ENCODE measurements at places on chromosomes 6 and 20. TPM values are rescaled to one million over a fixed set of nuclear protein-coding genes. Genes with fewer than 3 reads are reported as not detected.
A peak's percentile ranks its signal among the peaks of the same experiment; 100 is the strongest.

- no peaks in the 10 kb centered on the region for H3K4me1 ChIP-seq
- H3K27ac ChIP-seq = no peak overlapping the region
- H3K27me3 ChIP-seq = no peaks in the 10 kb centered on the region
- peak; percentile 37 for DNase-seq
- no peaks in the 10 kb centered on the region for H3K36me3 ChIP-seq
- H3K4me3 ChIP-seq = no peak overlapping the region
Measured at GRCh38 chr6:96089173-96089572, 73.4 kb downstream of the FUT9 start.

- peak within 1 kb of the TSS; percentile 64 for H3K4me3 ChIP-seq
- H3K27me3 ChIP-seq = peaks cover 9% of the 10 kb centered on the region
- no peaks in the 10 kb centered on the region for H3K4me1 ChIP-seq
Measured at GRCh38 chr6:144008120-144008811, at the start of gene PLAGL1. TSS of gene PLAGL1 (minus strand) at chr6:144008259. CDS start at chr6:143948136, 60,123 bp downstream.

DNA sequence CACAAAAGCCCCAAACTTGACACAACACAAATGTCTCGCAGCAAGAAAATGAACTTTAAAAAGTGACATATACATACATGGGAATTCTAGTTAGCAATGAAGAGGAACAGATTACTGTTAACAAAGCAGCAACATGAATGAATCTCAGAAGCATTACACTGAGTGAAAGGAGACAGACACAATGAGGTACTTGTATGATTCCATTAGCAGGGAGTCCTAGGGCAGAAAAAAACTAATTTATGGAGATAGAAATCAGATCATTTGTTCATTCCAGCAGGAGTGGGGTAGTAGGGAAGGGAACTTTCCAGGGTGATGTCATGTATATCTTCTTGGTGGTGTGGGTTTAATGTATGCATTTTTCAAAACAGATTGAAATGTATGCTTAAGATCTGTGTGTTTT is 524.4 kb downstream of the KIF16B start:
- no peaks in the 10 kb centered on the region for H3K27me3 ChIP-seq
- no peak overlapping the region for H3K27ac ChIP-seq
- no peaks in the 10 kb centered on the region for H3K4me1 ChIP-seq
- no peak overlapping the region for H3K4me3 ChIP-seq
- no peak for DNase-seq

DNA sequence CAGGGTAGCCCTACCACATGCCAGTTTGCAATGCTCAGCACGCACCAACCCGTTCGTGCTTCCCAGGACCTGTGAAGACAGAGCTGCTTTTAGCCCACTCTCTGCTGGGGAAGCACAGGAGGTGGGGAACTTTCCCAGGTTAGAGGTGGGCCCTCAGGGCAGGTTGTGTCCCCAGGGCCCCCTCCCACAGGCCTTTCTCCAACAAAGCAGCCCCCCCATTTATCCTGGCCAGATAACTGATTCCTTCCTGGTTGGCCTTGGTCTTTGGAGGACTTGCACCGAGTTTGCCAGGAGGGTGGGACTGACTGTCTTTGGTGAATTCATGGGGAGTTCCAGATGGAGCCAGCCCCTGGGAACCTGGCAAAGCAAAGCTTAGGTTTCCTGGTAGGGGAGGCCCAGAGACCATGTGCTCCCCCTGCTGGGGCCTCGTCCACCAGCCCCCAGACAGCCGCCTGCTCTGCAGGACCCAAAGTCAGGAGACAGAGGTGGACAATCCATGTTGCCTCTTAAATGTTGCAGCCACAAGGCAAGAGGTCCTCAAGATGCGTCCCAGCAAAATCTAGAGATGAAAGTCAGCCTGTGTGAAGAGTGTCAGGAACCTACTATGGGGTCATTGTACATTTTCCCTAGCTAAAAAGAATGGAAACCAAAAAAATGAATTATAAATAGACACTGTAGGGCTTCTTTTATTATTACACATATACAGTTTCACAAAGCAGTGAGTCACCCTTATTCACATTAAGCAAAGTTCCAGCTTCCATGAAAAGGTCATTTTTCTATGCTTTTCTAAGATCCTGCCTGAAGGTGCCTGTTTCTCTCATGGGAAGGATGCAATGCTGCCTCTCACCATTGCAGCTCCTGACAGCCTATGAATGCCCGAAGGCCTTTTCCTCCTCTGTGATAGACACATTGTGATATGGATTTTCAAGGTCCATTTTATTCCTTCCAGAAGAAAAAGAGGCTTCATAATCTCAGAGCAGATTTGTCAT is 497.8 kb downstream of the PREX1 start:
- H3K36me3 ChIP-seq = no peaks in the 10 kb centered on the region
- H3K4me3 ChIP-seq = no peak overlapping the region
- no peaks in the 10 kb centered on the region for H3K4me1 ChIP-seq
- H3K27me3 ChIP-seq = no peaks in the 10 kb centered on the region
- DNase-seq = peak; percentile 36
- H3K27ac ChIP-seq = no peak overlapping the region

DNA sequence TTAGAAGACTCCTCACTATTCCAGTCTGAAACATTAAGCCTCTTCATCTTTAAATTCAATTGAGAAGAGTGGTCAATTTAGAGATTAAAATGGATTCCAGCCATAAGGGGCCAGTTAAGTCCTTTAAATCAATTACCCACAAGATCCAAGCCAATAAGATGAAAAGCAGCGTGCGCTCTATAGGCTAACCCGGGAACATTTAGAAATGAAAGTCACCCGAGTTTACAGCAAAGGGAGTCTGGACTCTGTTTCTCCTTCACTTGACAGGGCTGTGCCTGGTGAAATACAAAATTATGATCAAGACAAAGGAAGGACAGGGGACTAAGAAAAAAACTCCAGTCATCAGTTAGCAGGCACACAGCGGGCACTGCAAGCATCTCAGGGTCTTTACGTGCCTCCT is 393.7 kb downstream of the QKI start:
- H3K27ac ChIP-seq = no peak overlapping the region
- DNase-seq = no peak
- H3K4me1 ChIP-seq = no peaks in the 10 kb centered on the region
- H3K4me3 ChIP-seq = no peak overlapping the region

- peaks cover 14% of the 10 kb centered on the region for H3K4me1 ChIP-seq
- H3K27ac ChIP-seq = peak overlapping the region; percentile 86
- H3K4me3 ChIP-seq = peak overlapping the region; percentile 42
- peak; percentile 53 for DNase-seq
Measured at GRCh38 chr6:89079511-89080234, 878 bp upstream of the PNRC1 start.

DNA sequence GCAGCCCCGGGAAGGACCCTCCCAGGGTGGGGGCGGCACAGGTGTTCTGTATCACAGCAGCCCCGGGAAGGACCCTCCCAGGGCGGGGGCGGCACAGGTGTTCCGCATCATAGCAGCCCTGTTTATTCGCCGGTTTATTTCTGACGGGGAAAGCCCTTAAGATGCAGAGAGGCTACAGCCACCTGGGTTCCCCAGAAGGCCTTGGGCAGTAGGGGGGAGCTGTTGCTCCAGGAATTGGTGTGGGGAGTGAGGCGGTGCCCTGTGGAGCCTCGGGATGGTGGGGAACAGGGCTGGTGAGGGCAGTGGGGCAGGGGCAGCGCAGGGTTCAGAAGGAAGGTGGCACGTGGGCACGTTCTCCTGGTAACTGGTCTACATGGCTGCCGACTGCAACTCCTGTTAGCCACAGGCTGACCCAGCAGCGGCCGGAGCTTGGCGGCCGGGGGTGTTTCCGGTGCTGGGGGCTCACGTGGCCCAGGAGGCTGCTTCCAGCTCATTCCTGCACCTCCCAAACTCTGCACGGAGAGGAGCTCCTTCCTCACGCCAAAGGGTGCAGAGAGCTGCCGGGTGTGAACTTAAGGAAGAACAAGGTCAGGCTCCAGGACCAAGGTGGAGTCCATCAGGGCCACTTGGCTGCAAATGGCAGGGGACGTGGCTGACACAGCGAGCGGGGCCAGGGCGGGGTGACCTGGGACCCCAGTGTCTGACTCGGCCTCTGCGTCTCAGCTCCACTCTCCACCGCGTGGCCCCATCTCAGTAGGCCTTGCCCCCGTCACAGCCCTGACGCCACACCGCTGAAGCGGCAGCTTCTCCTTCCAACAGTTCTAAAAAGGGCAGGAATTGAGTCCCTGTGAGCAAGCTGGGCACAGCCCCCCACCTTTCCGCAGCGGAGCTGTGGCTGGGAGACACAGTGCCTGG is 13.2 kb downstream of the SLCO4A1 start:
- H3K4me1 ChIP-seq = peaks cover 15% of the 10 kb centered on the region
- H3K27me3 ChIP-seq = no peaks in the 10 kb centered on the region
- no peaks in the 10 kb centered on the region for H3K36me3 ChIP-seq
- H3K4me3 ChIP-seq = no peak overlapping the region

DNA sequence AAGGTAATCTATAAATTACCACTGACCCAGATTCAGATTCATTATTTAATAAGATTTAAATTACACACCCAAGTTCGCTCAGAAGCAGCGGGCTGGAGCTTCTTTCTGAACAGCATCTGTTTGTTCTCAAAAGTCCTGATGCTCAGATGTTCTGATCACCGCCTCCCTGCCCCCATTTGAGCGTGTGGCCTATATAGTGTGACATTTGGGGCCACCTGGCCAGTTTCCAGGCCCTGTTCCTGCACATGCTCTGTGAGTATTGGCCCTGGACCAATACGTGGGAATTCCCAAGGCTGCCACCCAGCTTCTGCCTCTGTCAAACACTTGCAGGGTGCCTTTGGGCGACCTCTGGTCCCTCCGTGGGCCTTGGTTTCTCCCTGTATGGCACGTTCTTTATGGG is 228.8 kb downstream of the TFAP2C start:
- H3K27ac ChIP-seq = no peak overlapping the region
- no peak for DNase-seq

DNA sequence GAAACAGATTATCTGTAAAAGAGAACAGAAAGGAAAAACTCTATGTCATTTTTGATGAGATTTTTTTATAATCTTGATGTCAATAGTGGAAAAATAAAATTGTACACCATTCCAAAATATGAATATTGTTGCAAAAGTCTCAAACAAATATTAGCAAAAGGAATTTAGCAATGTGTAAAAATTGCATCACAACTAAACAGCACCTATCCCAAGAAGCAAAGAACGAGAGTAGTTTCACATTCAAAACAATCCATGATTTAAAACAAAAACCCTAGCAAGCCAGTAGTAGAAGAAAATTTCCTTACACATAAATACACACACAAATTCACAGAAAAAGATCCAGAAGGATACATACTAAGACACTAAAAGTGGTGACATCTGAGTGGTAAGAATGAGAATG is 38.4 kb downstream of the LCA5 start:
- no peak overlapping the region for H3K4me3 ChIP-seq
- no peaks in the 10 kb centered on the region for H3K27me3 ChIP-seq
- no peaks in the 10 kb centered on the region for H3K36me3 ChIP-seq
- DNase-seq = no peak

The GSTA2 gene
- total RNA-seq = not detected

DNA sequence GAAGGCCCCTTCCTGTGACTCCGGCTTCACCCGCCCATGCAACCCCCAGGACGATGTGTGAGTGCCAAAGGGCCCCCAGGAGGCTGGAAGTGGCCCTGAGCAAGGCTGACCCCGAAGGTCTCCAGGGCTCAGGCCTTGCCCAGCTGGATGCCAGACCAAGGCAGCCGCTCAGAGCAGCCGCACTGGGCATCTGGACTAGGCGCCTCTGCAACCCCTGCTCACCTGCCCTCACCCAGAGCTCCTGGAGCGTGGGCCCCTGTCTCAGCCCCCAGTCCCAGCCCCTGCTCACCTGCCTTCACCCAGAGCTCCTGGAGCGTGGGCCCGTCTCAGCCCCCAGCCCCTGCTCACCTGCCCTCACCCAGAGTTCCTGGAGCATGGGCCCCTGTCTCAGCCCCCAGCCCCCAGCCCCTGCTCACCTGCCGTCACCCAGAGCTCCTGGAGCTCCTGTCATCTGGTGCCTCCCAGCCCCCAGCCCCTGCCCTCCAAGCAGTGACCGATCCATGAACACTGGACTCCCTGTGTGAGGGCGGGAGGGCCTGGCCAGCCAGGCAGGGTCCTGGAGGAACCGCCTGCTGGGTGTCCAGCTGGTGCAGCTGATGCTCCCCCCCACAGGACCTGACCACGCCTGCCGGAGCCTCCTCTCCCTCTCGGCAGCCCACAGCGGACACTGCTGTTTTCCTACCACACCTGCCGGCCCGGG is 1.1 kb downstream of the SRMS start:
- H3K4me3 ChIP-seq = no peak overlapping the region
- no peaks in the 10 kb centered on the region for H3K27me3 ChIP-seq
- no peak for DNase-seq

GRCh38 chr20:57795342-57795697 is 85.5 kb upstream of the PMEPA1 start:
- no peaks in the 10 kb centered on the region for H3K27me3 ChIP-seq
- no peaks in the 10 kb centered on the region for H3K4me1 ChIP-seq
- H3K36me3 ChIP-seq = no peaks in the 10 kb centered on the region
- H3K27ac ChIP-seq = no peak overlapping the region
- no peak overlapping the region for H3K4me3 ChIP-seq

- DNase-seq = no peak
- H3K4me1 ChIP-seq = peaks cover 20% of the 10 kb centered on the region
- H3K36me3 ChIP-seq = no peaks in the 10 kb centered on the region
- peak overlapping the region; percentile 96 for H3K27ac ChIP-seq
Measured at GRCh38 chr20:31572042-31572700, 32.9 kb upstream of the ID1 start.

DNA sequence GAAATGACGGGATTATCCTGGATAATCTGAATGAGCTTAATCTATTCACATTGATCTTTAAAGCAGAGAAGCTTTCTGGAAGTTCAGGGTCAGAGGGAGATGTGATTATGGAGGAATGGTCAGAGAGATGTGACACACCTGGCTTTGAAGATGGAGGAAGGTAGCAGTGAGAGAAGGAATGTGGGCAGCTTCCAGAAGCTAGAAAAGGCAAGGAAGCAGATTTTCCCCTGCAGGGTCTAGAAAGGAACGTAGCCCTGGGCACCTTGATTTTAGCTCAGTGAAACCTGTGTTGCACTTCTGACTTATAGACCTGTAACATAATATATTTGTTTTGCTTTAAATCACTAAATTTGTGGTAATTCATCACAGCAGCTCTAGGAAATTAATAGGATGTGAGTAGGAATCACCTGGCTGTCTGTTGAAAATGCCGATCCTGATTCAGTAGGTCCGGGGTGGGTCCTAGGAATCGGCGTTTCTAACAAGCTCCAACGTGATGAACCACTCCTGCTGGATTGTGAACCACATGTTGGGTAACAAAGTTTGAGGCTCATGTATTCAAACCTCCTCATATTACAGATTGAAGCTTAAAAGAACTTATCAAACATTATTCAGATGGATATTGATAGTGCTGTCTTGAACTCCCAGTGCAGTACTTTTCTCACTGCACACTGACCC is 157.0 kb downstream of the GJA1 start:
- H3K4me1 ChIP-seq = no peaks in the 10 kb centered on the region
- H3K27ac ChIP-seq = no peak overlapping the region
- H3K36me3 ChIP-seq = no peaks in the 10 kb centered on the region

DNA sequence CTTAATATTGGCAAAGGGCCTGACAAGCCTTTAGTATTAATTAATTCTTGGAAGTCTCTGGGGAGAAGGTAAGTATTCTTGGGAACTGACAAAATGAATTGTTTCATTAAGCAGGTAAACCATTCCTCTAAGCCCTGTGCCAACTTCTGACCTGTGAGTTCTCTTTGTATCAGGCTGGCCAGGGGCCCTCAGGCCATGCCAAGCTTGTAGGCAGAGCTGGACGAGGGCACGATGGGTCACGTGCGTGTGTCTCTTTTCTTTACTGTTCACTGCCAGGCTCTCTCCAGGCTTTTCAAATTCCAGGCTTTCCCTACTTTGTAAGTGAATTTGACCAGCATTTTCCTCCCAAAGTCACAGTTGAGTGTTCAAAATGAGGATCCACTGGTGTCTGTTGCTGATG is 112.4 kb downstream of the NRN1 start:
- H3K27ac ChIP-seq = no peak overlapping the region
- no peak for DNase-seq
- no peaks in the 10 kb centered on the region for H3K4me1 ChIP-seq
- no peaks in the 10 kb centered on the region for H3K27me3 ChIP-seq
- H3K36me3 ChIP-seq = no peaks in the 10 kb centered on the region

Measured in cardiac muscle cell (in vitro differentiated cells and primary cell).